ENCODE measurements at places on chromosomes 11 and 22.

DNA sequence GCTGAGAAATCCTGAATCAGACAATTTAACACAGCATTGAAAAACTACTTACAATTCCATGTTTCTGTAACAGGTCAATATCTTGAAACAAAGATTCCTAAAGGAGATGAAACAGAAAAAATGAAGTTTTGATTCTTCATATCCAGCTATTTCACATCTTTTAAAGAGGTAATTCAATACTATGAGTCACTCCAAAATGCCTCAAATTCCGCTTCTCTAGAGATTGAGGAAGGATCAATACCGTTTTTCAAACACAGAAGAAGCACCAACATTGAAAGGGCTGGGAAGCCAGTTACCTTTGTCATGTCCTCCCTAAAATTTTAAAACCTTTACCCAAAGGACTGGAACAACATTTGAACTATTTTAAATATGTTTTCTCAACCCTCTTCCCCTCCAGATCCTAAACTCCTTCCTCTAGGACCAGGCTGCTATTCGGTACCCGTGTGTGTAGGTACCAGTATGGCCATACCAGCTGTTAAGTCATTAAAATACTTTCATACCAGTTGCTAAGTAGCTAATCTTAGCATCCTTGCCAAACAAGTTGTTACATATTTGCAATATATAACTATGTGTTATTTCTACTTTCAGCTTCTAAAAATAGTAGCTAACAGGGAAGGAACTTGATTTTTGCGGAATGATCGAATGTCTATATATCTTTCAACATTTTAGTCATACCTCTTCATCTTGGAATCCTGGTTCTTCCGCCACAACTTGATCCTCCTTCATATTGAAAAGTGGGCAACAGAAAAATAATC, 2.3 kb downstream of the DMC1 start:
- ATAC-seq: no peak

- ATAC-seq: no peak
Measured at GRCh38 chr11:108944471-108945178, 279.8 kb downstream of the DDX10 start.

GRCh38 chr11:116927163-116927974, 89.9 kb upstream of the APOA1 start:
- no peak for ATAC-seq

GRCh38 chr11:8384199-8384821, 120.6 kb upstream of the LMO1 start:
- ATAC-seq: no peak

DNA sequence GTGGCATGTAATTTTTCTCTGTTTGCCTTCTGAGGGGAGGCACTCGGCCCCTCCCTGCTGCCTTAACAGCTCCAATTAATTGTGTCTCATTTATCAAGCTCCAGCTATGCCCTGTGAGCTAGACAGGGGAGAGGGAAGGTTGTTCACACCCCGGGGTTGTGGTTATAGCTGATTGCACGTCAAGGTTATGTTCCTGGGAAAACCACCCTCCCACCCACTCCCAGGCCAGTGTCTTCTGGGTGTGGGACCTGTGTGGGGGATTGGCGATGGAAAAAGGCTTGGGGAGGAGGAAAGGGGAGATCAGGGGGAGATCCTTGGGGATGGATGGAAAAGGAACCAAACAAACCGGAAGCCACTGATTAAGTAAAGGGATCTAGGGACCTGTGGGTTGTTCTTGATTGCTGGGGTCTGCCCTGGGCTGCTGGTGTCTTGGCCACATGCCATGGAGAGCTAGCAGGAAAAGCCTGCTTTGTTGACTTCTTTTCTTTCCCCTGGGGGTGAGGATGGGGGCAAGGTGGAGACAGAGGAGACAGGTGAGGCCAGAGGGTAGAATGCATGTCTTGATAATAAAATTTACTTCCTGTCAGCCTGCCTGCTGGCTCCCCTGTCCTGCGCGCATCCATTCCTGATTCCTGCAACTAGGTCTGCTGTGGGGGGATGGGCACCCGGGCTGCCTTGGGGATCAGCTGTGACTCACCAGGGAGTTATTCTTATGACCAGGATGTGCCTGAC, 13.5 kb upstream of the SORL1-AS1 start:
- ATAC-seq: peak; percentile 91

- ATAC-seq: no peak
Measured at GRCh38 chr11:3046190-3046589, 11.0 kb downstream of the CARS1 start.

DNA sequence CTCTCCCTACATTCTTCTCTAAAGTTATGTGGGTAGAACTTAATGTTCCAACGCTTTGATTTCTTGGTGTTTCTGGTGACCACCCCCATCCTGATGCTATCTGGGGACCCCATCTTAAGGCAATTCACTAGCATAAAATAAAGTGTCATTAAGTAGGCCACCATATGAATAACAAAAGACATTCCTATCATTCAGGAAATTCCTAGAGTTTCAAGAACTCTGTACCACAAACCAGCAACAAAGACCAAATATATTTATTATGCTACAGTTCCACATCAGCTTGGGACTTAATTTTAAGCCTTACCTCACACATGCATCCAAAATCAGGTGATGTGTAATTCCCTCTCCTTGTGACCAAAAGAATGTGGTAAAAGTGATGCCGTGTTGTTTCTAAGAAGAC, 254.6 kb upstream of the LRRC4C start:
- ATAC-seq: no peak

DNA sequence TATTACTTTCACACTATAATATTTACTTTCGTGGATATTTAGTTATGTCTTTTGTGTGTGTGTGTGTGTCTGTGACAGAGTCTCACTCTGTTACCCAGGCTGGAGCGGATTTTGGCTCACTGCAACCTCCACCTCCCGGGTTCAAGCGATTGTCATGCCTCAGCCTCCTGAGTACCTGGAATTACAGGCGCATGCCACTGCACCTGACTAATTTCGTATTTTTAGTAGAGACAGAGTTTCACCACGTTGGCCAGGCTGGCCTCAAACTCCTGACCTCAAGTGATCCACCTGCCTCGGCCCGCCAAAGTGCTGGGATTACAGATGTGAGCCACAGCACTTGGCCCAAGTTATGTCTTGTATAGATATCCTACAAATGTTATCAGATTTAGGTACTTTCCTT, 9.9 kb downstream of the PISD start:
- no peak for ATAC-seq

DNA sequence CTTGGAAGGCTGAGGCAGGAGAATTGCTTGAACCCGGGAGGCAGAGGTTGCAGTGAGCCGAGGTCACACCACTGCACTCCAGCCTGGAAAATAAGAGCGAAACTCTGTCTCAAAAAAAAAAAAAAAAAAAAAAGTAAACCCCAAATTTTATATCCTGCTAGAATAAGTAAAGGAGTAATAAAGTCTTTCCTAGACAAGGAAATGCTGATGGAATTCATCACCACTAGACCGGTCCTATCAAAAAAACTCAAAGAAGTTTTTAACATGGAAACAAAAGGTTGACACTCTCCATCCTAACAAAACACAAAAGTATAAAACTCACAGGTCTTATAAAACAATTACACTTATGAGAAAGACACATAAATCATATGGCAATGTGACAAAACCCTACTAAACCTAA, 213.9 kb downstream of the SBF2 start:
- ATAC-seq: no peak

DNA sequence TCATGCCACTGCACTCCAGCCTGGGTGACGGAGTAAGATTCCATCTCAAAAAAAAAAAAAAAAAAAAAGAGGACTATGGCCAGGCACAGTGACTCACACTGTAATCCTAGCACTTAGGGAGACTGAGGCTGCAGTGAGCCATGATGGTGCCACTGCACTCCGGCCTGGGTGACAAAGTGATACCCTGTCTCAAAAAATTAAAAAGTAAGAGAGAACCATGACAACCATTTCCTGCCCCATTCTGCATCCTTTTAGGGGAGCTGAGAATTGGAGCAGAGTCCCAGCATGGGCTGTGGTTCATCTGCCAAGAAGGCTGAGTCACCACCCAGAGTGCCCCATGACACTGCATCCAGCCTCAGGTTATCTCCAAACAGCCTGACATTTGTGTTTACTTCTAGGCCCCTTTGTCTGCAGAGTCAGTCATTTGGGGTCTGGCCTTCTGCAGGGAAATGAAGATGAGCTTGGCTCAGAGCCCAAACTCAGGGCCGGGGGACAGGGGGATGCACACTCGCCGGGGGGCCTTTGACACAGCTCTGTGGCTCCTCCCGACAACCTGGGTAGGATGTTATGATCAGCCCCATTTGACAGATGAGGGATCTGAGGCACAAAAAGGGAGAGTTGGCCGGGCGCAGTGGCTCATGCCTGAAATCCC, 4.7 kb downstream of the CSDC2 start:
- ATAC-seq: peak; percentile 65

GRCh38 chr22:44906999-44907644, 102.7 kb downstream of the PHF21B start:
- no peak for ATAC-seq

- ATAC-seq: peak; percentile 9
Measured at GRCh38 chr11:69121621-69122325, 34.0 kb upstream of the SMIM38 start.

DNA sequence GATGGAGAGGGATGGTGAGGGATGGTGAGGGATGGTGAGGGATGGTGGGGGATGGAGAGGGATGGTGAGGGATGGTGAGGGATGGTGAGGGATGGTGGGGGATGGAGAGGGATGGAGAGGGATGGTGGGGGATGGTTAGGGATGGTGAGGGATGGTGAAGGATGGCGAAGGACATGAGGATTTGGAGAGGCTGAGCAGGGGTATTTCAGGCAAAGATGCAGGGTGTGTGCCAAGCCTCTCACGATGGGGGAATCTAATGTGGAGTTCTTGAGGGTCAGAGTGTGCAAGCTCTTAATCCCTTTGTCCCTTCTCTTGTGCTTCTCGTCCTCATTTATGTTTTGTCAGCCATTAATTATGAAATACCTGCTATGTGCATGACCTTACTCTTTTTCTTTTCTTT, 7.5 kb upstream of the PLA2G6 start:
- ATAC-seq: no peak

GRCh38 chr11:19511413-19512183, 201.0 kb upstream of the NAV2 start:
- peak; percentile 57 for ATAC-seq

DNA sequence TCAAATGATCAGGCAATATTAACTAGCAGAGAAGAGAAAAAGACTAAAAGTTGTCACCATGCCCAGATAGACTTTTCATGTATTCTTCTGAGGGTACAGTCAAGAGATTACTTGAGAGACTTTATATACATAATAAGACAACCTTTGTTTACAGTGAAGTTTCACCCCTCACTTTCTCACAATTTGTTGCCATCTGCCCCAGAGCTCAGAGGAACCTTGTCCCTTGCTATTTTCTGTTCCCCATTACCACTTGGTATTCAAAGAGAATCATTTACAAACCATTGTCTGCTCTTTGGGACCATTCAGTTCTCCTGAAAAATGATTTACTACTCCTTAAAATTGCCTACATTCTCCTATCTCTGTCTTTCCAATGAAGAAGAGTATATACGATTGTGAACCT, 544.6 kb downstream of the CNTN5 start:
- ATAC-seq: no peak

GRCh38 chr22:49460592-49461281, 366.9 kb downstream of the BRD1 start:
- no peak for ATAC-seq

DNA sequence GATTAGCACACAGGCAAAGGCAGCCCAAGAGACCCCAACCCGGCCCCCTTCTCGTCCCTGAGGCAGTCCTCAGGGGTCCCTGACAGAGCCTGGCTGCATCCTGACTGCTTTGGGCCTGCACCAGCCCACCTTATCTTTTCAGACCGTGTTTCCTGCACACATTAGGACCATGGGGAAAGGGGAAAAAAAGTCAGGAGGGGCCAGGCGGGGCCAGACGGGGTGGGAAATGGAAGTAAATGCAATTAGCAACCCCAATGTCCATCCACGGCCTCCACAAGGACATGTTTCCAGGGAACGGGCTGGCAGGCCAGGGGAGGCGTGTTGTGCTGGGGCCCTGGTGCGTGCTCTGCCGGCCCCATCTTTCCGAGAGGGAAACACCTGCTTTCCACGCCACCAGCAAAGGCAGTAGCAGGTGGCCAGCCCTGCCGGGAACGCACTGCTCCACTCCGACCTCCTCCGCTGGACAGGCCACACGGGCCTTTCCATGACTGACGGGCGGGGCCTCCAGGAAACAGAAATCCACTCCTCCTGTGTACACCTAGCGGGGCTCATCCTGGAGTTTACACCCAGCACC, 7.4 kb downstream of the EHD1 start:
- ATAC-seq: peak; percentile 23

DNA sequence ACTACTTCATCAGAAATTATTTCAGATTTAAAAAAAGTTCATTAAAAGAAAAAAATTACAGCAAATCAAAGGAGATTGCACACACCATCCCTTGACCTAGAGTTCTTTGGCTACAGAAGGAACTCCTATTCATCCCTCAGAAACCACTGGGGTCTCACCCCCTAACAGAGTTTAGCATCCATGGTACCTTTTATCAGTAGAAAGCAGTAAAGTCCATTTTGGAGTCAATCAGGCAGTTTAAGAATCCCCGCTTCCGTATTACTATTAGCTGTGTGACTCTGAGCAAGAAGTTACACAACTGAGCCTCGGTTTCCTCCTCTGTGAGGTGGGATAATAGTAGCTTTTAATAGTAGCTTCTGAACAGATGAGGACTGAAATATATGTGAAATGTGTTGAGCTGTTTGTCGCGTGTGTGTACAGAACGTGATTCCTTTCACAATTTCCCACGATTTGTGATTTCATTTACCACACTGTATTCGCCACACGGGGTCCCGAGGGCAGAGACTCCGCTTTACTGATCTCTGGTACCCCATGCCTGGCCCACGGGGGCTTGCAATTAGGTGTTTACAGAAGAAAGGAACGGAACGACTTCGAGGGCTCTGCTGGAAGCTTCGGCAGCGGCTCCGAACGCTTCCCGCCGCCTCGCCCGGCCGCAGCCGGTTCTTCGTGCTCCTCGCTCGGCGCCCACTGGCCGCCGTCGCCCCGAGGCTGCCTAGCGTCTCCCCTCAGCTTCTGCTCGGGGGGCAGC, 72.5 kb upstream of the ZBED5 start:
- ATAC-seq: peak; percentile 9

DNA sequence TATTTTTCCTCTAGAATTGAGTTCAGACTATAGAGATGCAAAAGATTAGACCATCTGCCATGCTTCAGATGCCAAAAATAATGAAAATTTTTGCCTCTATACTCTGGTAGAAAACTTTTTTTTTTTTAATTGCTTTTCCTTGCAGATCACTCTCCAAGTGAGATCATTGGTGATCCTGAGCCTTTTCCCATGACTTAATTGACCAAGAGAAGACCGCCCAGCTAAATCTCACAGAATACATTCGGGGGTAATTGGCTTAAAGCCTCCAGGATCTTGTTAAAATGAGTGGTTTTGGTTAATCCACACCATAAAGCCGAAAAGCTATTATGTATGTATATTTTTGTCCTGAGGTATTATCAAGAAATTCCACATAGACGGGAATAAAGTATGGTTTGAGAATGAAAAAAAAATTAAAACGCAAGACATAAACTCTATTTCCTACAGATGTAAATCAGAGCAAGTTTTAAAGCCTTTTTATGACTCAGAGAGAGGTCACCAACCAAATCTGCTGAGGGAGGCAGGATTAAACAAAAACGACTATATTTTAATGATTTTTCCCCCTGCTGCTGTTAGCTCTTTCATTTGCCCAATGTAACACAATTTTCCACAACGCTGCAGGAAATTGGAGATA, 64.0 kb downstream of the PARVA start:
- no peak for ATAC-seq

GRCh38 chr11:121372671-121373429, 79.3 kb upstream of the SORL1 start:
- ATAC-seq: no peak

GRCh38 chr11:27122001-27122400, 81.4 kb downstream of the BBOX1 start:
- ATAC-seq: no peak
